Stimulated activated CD8-positive, alpha-beta memory T cell treated with anti-CD3 and anti-CD28 coated beads, Interleukin-4, amount 100 ng/mL, for 4 hours (primary cell): ENCODE measurements at places on chromosomes 3 and 15.

GRCh38 chr3:29775340-29775739 lies 494.5 kb downstream of the RBMS3 start:
- no peak for DNase-seq

DNA sequence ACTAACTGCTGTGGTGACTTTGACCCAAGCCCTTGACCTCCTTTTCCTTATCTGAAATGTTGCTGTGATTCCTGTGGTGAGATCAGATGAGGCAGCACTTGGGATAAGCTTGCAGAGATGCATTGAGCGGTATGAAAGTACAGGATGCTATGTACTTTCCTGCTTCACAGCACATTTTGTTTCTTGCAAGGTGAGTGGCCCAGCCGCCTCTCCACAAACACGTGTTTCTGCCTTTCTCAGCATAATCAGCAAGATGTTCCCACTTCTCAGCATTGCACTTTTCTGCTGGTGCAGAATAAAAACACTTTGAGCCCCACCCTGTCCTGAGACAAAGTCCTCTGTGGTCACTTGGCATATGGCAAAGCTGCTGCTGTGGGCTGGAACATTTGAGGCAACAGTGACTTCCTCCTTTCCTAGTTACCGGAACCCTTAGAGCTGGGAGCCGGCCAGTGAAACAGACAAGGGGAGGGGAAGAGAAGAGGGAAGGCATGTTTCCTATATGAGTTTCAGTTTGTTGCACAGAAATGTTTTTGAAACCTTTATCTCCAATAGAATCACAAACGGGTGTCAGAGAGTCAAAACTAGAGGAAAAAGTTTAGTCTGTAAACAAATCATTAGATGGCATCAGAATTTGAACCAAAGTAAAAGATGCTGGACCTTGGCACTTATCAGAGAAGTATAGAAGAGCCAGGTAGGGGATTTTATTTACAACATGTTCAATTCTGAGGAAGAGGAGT lies 5.0 kb downstream of the NUDT16 start:
- DNase-seq = no peak

DNA sequence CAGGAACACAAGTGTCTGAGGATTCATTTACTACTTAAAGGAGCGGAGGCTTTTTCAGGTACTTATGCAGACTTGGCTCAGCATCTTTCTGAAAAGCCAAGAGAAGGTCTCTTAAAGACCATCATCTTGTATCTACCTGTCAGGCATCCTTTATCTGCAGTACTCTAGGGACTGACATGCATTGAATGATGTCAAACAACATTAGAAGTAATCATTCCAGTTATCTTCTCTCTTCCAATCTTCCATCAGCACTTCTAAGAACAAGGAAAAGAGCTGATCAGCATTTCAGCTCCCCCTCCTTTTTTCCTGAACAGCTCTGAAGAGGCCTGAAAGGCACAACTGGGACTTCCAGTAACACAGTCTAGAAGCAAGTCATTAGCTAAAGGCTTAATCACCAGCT lies 214.8 kb downstream of the KCNH8 start:
- DNase-seq = no peak

DNA sequence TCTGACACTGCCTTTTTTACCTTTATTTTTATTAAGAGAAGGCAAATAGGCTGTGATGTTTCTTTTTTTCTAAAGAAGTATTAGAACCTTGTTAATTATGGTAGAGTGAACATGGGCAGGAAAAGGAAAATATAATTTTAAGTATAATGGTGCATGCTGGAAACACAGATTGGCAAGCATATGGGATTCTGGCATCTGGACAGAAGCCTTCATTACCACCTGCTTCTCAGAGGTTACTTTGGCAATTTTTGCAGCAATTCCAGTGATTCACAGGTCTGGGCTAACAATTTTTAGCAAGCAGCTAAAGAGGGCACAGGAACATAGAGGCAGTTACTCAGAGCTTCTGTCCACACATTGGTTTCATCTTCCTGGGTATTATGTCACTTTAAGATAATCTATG lies 258.3 kb downstream of the DIPK2A start:
- DNase-seq = no peak
